Inflammatory macrophage (primary cell): ENCODE measurements at places on chromosomes 1 and 21.

DNA sequence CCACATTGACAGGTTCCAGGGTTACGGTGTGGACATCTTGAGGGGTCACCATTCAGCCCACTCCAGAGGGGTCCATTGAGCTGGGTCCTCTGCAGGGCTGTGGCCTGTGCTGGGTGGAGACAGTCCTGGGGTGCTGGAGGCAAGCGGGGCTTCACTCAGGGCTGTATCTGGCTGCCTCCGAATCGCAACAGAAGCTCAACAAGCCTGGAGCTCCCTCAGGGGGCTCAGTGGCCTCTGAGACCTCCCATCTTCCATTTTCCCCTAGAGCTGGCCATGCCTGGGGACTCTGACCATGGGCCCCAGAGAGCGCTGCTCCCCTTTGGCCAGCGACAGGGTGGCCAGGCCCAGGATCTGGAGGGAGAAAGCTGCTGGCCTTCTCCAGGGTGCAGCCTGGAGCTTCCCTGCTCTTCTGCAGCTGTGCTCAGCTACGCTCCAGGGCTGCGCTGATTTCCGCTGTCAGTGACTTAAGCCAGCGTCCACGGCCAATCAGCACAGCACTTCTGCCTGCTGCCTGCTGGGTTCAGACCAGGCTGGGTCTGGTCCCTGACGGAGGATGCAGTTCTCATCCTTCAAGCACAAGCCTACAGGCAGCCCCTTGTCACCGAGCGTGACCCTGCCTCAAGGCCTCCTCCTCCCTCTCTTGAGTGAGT, 45.0 kb upstream of the ADARB1 start:
- no peak for DNase-seq

DNA sequence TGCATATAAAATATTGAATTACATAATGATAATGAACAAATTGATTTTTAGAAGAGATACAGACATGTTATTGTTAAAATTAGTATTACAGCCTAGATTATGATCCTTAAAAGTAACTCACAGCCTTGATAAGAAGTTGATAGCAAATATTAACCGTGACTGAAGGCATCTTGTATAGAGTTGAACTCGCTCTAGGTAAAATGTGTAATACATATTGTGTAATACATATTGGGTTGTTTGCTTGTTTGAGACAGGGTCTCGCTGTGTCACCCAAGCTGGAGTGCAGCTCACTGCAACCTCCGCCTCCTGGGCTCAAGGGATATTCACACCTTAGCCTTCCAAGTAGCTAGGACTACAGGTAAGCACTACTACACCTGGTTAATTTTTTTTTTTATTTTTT, 269.9 kb downstream of the BRINP3 start:
- DNase-seq = no peak

GRCh38 chr1:211920141-211920572, 89.6 kb upstream of the LPGAT1 start:
- DNase-seq = no peak

GRCh38 chr1:235883261-235883927, 16.7 kb upstream of the LYST start:
- peak; percentile 81 for DNase-seq

- no peak for DNase-seq
These were observed 22.5 kb upstream of the SIKE1 start for GRCh38 chr1:114803001-114803400.

GRCh38 chr1:40648928-40649591, 16.4 kb downstream of the RIMS3 start:
- no peak for DNase-seq

DNA sequence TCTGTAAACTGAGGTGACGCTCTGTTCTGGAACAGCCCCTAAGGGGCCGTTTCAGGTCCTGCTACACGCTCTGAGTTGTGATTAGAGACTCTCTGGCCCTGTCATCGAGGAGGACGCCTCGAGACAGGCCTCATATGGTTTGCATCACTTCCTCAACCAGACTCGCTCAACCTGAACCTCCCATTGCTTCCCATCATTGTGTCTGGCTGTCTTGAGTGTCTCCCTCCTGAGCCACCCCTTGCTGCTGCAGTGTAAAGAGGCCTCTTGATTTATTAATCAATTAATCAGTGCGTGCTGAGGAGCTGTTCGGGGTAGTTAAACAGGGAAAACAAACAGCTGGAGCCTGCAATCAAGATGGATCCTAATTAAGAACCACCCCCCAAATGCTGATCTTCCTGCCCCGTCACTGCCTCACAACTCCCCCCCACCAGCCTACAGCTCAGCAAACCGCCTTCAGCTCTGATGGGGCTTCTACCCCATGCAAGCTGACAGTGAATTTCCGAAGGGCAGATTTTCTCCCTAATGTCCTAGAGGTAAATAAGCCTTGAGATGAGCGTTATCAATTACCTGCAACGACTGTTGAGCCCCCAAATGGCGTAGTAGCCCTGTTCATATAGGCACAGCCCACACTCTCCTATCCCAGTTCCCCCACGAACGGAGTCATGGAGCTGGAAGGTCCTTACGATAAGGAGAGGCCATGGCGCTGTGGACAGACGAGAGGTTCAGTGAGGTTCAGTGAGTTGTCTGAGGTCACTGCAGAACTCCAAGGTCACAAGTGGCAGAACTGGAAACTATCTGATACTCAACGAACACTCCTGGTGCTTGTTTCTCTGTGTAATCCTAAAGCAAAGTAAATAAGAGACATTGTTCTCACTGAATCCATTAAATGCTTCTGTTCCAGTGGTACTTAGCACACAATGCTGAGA, 210.6 kb downstream of the KIF26B start:
- DNase-seq = no peak

DNA sequence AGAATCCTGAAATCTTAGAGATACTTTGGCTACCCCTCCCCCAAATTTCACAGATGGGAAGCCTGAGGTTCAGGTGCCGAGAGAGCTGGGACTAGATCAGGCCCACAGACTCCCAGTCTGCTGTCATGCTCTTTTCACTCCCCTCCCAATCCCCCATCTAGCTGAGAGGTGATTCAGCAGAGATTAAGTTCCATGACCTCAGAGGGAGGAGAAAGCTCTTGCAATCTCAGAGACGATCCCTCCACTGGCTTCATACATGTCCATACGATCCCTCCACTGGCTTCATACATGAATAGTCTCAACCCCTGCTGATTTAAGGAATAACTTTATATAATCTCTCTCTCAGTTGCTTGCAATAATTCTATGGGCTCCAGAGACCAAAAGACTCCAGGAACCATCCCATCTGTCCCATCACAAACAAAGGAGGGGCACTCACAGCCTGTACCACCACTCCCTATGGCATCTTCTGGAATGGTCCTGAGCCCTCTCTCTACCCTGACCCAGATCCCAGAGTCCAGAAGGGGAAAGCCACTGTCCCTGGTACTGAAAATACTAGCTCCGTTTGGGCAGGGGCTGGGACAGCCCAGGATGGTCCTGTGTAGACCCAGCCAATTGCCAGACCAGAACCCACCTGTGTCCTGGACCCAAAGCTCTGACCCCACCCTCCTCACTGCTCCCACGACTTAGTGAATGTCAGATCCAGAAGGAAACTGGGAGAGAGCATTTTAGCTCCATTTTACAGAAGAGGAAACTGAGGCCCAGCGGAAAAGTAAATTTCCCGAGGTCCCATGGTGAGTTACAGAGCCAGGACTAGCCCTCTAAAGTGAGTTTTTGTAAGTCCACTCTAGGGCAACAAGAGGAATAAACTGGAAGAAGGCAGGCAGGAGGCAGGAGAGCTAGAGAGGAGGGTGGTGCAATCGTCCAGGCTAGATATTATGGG, 27.1 kb downstream of the RIMS3 start:
- no peak for DNase-seq

GRCh38 chr21:34351786-34352241, 12.0 kb upstream of the KCNE2 start:
- DNase-seq = peak; percentile 56

DNA sequence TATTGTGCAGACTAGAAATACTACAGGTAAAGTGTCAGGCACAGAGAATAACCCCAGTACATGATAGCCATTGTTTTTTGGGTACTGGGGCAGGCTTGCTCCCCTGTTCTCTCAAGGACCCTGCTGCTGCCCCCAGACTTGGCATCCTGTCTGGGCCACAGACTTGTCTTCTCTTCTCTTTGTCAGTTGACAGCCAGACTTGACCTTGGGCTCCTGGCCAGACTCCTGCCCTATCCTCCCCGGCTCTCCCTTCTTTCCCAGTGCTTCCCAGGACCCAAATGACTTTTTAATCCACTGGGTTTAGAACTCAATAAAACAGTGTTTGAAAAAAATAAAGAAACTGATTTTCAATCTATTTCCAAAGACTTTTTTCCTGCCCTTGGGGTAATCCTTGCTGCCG, 43.2 kb downstream of the ZSCAN20 start:
- DNase-seq = no peak

- no peak for DNase-seq
These were observed 47.4 kb upstream of the ENAH start for GRCh38 chr1:225700164-225700821.

GRCh38 chr1:206658264-206658980, 23.1 kb downstream of the DYRK3 start:
- no peak for DNase-seq

DNA sequence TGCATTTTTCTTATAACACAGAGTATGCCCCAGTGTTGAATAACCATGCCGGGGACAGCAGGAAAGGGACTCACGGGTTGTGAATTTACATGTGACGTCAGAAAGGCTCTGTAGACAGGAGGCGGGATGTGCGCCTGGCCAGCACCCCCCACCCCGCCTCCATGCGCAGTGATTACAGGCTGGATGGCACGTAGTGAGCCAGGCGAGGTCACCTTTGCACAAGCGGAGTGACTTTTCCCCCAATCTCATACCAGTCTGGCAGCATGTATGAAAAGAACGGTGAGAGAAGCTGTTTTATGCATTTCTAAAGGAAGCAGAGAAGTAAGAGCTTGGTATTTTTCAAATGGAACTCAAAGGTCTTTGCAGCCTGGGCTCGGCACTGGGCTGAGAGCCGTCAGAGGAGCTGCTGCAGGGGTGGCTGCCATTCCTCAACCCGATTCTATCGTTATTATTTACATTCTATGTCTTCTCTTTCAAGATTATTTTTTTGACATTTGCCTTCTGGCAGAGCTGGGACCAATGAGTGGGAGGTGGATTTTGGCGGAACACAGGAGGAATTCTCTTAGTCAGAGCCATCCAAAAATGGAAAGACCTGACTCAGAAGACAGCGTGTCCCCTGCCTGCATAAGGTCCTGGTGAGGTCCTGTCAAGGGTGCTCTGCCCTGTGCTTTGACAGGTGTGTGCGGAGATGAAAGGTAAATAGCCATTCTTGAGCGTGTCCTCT, 115.6 kb upstream of the SLC45A1 start:
- no peak for DNase-seq

GRCh38 chr1:156108664-156109241, 5.8 kb upstream of the LMNA start:
- DNase-seq = no peak

DNA sequence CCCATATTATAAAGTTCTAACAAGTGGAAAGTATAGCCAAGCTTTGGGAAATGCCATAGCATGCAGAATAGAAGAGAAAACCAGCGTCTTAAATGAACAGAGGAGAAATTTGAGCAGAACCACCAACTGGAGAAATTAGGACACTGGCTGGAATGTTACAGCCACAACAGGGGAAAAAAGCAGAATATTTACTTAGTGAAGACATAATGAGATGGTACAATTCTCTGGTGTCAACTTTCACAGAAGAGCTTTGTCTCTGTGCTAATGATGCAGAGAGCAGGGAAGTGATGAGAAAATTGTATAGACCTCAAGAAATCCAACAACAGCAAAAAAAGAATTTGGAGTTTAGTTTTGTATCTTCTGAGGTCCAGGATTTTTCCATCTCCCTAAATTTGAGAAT, 249.7 kb downstream of the KIF26B start:
- DNase-seq = no peak

- DNase-seq = no peak
These were observed 3.4 kb upstream of the ROR1 start for GRCh38 chr1:63770381-63770780.

DNA sequence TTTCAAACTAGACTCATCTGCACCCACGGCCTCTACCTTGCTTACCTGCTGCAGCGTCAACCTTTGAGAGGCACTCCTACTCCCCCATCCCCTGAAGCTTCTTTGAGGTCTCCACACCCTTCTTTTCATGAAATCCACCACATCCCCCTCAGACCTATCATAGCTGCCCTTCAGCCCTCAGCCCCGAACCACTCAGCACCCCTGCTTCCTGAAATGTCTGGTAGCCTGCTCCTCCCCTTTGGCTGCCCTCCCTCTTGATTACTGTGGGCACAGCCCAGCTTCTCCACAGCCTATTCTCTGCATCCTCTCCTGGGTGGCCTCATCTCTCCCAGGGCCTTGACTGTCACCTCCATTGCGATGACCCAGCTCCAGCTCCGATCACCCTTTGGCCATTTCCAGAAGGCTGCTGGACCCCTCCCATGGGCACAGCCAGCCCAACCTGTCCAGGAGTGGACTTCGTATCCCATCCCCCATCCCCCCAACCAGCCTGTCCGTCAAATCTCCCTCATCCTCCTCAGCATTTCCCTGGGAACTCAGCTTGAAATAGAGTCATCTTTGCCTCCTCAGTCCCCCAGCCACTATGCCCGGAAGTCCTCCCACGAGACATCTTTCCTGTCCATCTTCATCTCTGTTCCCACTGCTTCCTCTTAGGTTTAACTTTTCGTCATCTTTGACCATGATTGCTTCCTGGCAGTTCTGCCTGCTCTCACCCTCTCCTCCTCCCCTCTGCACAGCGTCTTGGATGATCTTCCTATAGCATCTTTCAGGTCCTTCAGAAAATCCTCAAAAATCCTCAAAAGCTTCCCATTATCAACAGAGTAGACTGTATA, 6.1 kb upstream of the ADORA1 start:
- peak; percentile 55 for DNase-seq

- peak; percentile 37 for DNase-seq
These were observed 249.4 kb downstream of the PLPP3 start for GRCh38 chr1:56329970-56330369.

- no peak for DNase-seq
These were observed 668.4 kb downstream of the KCNT2 start for GRCh38 chr1:195939844-195940243.

DNA sequence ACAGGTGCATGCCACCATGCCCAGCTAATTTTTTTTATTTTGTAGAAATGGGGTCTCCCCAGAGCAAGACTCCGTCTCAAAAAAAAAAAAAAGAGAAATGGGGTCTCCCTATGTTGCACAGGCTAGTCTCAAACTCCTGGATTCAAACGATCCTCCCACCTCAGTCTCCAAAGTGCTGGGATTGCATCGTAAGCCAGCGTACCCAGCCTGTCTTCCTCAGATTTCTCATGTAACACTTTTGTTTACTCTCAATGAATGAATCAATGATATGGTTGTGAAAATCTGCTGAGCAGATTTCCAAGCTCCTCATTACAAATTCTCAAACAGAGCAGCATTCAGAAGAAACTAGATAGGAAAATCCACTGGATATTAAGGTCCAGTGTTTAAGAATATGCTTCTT, 6.6 kb downstream of the CMPK1 start:
- no peak for DNase-seq

DNA sequence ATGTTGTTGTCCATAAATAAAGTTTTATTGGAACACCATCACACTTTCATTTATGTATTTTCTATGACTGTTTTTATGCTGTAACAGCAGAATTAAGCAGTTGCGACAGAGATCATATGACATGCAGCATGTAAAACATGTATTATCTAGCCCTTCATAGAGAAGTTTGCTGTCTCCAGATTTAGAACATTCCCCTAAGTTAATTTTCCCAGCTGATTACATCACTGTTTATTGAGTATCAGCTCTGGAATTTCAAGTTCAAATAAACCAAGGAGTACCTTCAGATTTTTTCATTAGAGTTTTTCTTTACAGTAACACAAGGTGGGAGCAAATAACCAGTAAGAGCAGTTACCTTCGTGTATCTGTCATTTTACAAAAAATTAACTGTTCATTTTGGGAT, 792.8 kb downstream of the USP25 start:
- DNase-seq = no peak
